ENCODE measurements at places on chromosomes 16 and 17.
A peak's percentile ranks its signal among the peaks of the same experiment; 100 is the strongest.

- no peak for DNase-seq
Observed at GRCh38 chr17:7729816-7730215, 12.3 kb downstream of the DNAH2 start.

GRCh38 chr17:82841921-82842596, 2.2 kb upstream of the ZNF750 start:
- DNase-seq: no peak

DNA sequence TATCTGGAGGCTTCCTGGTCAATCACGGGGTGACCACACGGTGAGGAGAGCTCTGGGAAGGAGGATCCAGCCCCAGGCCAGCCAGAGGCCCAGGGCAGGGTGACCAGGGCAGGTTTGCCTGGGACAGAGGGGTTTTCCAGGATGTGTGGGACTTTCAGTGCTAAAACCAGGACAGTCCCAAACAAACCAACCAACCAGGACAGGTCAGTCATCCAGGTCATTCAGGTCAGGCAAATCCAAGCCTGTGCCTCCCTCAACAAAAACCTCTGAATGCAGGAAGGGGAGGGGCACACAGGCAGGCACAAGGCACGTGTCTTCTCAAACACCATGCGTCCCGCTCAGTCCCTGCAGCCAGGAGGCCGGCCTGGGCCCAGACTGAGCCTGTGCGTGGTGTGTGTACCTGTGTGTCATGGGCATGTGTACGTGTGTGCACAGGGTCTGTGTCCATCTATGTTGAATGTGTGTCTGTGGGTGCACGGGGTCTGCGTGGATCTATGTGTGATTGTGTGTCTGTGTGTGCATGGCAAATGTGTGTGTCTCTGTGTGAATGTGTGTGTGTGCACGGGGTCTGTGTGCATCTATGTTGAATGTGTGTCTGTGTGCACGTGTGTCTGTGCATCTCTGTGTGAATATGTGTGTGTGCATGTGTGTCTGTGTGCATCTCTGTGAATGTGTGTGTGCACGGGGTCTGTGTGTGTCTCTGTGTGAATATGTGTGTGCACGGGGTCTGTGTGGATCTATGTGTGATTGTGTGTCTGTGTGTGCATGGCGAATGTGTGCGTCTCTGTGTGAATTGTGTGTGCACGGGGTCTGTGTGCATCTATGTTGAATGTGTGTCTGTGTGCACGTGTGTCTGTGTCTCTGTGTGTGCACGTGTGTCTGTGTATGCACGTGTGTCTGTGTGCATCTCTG, 78.9 kb downstream of the RTN4RL1 start:
- DNase-seq: no peak

- no peak for DNase-seq
Observed at GRCh38 chr16:84278968-84279367, 15.7 kb upstream of the WFDC1 start.

- DNase-seq: no peak
Observed at GRCh38 chr16:73711406-73712080, 585.1 kb upstream of the PSMD7 start.

GRCh38 chr17:16919663-16920627, 52.0 kb downstream of the TNFRSF13B start:
- DNase-seq: no peak

DNA sequence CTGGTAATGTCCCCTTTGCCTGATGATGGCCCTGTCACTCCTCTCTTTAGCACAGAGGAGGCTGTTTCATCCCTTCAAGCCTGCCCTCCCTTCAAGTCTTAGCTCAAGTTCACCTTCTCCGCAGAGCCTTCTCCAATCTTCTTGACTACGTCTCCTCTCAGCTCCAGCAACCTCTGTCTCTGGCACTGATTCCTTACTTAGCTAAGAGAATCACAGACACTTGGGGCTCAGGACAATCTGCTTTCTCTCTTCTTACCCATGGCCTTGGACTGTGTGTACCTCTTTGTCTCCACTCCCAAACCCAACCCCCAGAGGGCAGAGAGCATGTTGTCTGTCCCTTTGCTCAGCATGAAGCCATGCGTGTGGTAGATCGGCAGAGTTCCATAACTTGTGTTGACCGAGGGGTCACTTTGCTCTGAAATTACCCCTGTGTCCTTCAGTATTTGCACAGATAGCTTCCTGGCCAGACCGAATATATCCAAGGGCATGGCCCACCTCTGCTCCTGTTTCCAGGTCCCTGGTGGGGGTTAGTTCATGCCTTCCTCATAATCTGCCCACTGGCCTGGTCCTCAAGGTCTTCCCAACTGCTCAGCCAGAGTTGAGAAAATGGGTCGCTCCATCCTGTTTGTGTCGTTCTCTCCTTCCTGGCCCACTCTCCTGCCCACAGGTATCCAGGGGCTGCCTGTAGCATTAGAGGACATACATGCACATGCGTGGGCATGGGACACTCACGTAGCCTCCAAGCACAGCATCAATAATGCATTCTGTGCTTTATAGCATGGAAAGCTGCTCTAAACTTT, 41.6 kb downstream of the MAPT start:
- DNase-seq: no peak

DNA sequence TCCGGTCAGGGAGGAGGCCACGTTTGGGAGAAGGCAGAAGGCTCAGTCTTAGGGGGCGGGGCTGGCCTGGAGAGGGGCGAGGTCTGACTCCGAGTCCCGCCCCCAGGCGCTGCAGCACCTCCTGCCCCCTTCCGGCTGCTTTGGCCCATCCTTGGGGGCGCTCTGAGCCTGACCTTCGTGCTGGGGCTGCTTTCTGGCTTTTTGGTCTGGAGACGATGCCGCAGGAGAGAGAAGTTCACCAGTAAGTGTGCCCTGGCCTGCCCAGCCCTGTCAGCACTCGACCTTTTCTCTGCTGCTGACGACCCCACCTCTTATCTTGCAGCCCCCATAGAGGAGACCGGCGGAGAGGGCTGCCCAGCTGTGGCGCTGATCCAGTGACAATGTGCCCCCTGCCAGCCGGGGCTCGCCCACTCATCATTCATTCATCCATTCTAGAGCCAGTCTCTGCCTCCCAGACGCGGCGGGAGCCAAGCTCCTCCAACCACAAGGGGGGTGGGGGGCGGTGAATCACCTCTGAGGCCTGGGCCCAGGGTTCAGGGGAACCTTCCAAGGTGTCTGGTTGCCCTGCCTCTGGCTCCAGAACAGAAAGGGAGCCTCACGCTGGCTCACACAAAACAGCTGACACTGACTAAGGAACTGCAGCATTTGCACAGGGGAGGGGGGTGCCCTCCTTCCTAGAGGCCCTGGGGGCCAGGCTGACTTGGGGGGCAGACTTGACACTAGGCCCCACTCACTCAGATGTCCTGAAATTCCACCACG, 1.5 kb downstream of the TNFRSF12A start:
- peak; percentile 75 for DNase-seq

- no peak for DNase-seq
Observed at GRCh38 chr17:65100316-65101140, 36.6 kb upstream of the RGS9 start.

- DNase-seq: no peak
Observed at GRCh38 chr17:18093616-18094408, 6.1 kb downstream of the DRG2 start.

DNA sequence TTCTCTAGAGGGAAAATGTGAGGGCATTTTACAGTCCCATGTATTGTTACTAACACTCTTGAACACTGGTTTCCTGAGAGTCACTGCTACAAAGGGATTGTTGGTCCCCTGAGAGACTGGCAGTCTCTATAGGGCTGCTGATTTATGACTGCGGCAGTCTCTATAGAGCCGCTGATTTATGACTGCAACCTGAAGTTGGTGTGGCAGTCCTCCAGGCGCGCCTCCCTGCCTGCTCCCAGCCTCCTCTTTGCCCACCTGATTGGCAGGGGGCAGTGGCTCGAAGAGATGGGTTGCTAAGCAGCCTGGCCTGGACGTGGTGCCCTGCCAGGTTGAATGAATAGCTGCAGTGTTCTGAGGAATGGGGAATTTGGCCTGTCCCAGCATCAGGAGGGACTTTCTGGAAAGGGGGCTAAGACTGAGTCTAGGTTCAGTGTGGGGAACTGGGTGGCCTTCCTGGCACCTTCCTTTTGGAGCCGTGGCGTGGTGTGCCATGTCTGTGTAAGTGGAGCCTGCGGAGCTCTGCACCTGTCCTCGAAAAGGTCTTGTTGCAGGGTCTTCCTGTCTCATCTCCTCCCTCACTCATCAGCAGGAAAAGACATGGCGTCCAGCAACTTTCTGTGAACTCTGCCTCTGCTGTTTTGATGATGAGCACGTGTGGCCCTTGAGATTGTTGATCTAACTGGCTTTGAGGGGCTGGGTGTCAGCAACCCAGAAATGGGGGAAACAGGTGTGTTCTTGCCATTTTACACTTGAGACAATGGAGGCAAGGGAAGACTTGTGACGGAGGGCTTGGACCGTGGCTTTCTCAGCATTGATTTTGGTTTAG, 24.9 kb downstream of the SAP30BP start:
- no peak for DNase-seq

GRCh38 chr17:9729034-9729650, 62.2 kb downstream of the DHRS7C start:
- peak; percentile 0 for DNase-seq

- DNase-seq: no peak
Observed at GRCh38 chr16:19502395-19503131, 19.3 kb downstream of the GDE1 start.

- no peak for DNase-seq
Observed at GRCh38 chr17:43734376-43734775, 24.2 kb downstream of the SOST start.

DNA sequence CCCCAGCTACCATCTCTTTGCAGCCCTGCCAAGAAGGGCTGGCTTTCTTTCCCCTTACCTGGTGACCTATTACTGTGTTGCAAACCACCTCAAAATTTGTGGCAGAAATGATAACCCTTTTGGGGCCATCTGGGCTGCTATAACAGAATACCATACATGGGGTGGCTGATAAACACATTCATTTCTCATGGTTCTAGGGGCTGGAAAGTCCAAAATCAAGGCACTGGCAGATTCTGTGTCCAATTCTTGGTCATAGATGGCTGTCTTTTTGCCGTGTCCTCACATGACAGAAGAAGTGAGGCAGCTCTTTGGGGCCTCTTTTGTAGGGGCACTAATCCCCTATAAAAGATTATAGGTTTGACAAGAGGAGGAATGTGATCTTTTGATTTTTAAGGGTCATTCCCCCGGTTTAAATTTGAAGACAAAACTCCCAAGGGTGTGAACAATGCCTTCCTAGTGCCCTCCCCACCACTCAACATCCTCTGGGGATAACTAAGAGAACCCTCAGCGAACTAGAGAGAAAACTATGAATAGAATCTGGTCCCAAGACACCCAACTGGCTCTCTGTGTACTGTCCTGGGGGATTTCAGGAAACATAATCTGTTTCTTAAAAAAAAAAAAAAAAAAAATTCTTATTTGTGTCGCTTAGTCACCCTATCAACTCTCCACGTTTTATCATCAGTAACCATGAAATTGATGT, 1.7 kb upstream of the METTL22 start:
- DNase-seq: no peak

DNA sequence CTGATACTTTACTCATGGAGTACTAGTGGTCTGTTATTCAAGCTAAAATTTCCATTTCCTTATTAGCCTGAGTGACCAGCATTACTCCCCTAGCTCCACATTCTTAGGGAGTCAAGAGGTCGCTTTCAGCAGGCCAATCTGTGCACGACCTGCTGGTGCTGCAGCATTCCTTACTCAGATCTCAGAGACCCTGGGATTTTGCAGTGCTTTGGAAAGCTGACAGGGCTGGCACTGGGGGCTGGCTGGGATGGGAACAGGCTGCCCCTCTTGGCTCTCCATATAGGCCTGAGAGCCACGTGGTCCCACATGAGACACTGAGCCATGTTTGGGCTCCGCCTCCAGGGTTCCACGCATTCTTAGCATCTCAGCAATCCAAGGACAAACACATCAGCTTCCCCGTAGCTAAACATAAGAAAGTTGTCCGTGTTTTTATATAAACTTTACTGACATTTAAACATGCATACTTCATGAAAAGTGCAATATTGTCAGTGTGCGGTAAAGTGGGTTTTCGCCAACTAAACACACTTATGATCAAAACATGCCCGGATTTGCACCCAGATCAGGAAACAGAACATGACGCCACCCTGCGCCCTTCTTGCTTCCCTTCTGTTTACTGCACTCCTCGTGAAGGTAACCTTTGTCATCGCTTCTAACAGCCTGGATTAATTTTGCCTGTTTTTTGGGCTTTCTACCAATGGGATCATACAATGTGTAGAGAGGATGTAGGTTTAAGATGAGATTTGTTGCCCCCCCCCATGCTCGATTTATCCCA, 254.5 kb upstream of the CACNG5 start:
- no peak for DNase-seq

DNA sequence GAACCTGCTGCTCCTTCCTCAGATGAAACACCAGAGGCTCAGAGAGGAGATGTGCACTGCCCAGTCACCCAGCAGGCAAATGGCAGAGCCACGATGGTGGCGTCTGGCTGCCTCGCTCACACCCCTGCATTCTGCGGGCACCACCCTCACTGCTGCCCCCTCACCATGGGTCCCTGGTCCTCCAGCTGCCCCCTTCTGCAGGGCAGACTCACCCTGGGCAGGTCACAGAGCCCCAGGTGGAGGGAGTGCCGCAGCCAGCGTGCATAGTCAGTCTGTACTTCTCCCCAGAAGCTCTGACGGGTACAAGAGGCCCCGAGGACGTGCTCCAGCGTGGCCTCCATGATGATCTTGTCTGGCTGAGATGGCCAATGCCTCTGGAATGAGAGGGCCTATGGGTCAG, 52.9 kb downstream of the RMI2 start:
- DNase-seq: no peak

DNA sequence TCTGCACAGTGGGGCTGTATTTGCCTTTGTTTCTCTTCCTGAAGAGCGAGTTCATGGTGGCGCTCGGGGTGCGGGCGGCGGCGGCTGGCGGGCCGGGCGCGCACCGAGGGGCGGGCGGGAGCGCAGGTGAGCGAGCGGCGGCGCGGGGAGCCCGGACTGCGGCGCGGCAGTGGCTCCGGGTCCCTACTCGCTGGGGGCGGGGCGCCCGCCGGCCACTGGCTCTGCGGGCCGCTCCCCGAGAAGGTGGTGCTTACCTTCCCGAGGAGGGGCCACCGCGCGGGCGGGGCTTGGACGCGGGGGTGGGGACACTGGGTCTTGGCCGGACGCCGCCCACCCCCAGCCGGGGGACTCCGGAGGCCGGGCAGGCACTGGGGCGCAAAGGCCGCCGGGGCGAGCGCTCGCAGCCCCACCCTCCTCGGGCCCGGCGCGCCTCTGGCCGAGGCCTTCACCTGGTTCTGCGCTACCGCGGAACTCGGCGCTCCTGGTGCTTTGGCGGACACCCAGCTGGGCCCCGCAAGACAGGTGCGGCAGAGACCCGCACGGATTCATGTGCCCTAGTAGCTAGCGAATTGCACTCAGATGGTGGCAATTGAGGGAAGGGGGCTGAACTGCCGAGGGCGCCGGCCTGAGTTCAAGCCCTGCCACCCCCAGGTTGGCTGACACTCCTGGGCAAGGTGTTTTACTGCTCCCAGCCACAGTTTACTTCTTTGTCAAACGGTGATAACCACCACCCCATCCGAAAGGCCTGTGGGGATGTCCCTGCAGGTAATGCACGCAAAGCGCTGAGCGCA, at the start of gene PPL:
TSS of gene PPL (minus strand) at position 158 of the 791 bp plus-strand sequence. CDS start at position 55, 103 bp downstream.
- no peak for DNase-seq

Measured in AG04449 (cell line).